T-helper 2 cell treated with Interferon-gamma antibody and Interleukin-4, amounts not matched to agents 100 ng/mL and 5 ng/mL, for 36 hours (primary cell): ENCODE measurements at places on chromosomes 6 and 20. TPM values are rescaled to one million over a fixed set of nuclear protein-coding genes. Genes with fewer than 3 reads are reported as not detected.

Gene FHL5
- total RNA-seq: not detected in 2 replicates

Gene SCUBE3
- not detected in 2 replicates for total RNA-seq

Gene KIF25
- total RNA-seq: not detected in 2 replicates

Gene SRMS
- total RNA-seq: not detected in 2 replicates

Gene GPX6
- not detected in 2 replicates for total RNA-seq

Gene MACROD2
- total RNA-seq: not detected in 2 replicates

Gene RAD21L1
- total RNA-seq: not detected in 2 replicates

Gene VSX1
- not detected in 2 replicates for total RNA-seq

Gene EDN1
- total RNA-seq: 0.07 TPM in 1 of 2 replicates, not detected in the other

Gene PDE7B
- total RNA-seq: 13.5 and 14.0 TPM in 2 replicates

Gene CAGE1
- total RNA-seq: 0.16 TPM in 1 of 2 replicates, not detected in the other

Gene E2F1
- 71.9 and 73.9 TPM in 2 replicates for total RNA-seq

Gene PTPRT
- not detected in 2 replicates for total RNA-seq

Gene NFATC2
- total RNA-seq: 62.3 and 63.6 TPM in 2 replicates

Gene HLA-F
- total RNA-seq: 285 and 293 TPM in 2 replicates

Gene HLA-DRB1
- total RNA-seq: 69.9 and 74.8 TPM in 2 replicates

Gene GRM1
- total RNA-seq: not detected in 2 replicates

Gene PNLDC1
- total RNA-seq: 0.50 and 0.93 TPM in 2 replicates

Gene TFAP2A
- 0.07 TPM in 1 of 2 replicates, not detected in the other for total RNA-seq

Gene SMLR1
- total RNA-seq: not detected in 2 replicates

Gene TREM2
- total RNA-seq: not detected in 2 replicates

Gene SNPH
- 5.2 and 5.4 TPM in 2 replicates for total RNA-seq

Gene GATA5
- not detected in 2 replicates for total RNA-seq

Gene TCP11
- total RNA-seq: not detected in 2 replicates

Gene DLL1
- total RNA-seq: 0.50 TPM in 1 of 2 replicates, not detected in the other

Gene ANGPT4
- not detected in 2 replicates for total RNA-seq

Gene PPP1R3G
- total RNA-seq: 0.02 TPM in 1 of 2 replicates, not detected in the other

Gene CCR6
- not detected in 2 replicates for total RNA-seq

Gene BPIFB2
- not detected in 2 replicates for total RNA-seq

Gene SPTLC3
- total RNA-seq: 0.73 and 0.95 TPM in 2 replicates

Gene RAET1E
- not detected in 2 replicates for total RNA-seq

Gene CCHCR1
- 37.1 and 39.2 TPM in 2 replicates for total RNA-seq

Gene MYH7B
- total RNA-seq: 0.20 TPM in 2 replicates

Gene HLA-DRB5
- total RNA-seq: 43.3 and 43.7 TPM in 2 replicates

Gene POLR1H
- total RNA-seq: 69.6 and 72.2 TPM in 2 replicates

Gene HLA-DQA1
- total RNA-seq: 20.2 and 21.5 TPM in 2 replicates

Gene TMEM244
- total RNA-seq: not detected in 2 replicates

Gene PTGIS
- 22.7 and 23.7 TPM in 2 replicates for total RNA-seq

Gene CASS4
- 5.3 and 5.5 TPM in 2 replicates for total RNA-seq

Gene GSTA1
- total RNA-seq: not detected in 2 replicates

Gene GABRR1
- not detected in 2 replicates for total RNA-seq

Gene FILIP1
- total RNA-seq: not detected in 2 replicates

Gene HDGFL1
- not detected in 2 replicates for total RNA-seq

Gene RFX6
- not detected in 2 replicates for total RNA-seq

Gene KCNK17
- not detected in 2 replicates for total RNA-seq

Gene RAET1L
- total RNA-seq: not detected in 2 replicates

Gene FNDC11
- 0.64 and 0.66 TPM in 2 replicates for total RNA-seq

Gene ACTL10
- 2.9 and 3.0 TPM in 2 replicates for total RNA-seq

Gene ETV7
- total RNA-seq: 2.7 and 3.0 TPM in 2 replicates

Gene GRM4
- total RNA-seq: not detected in 2 replicates

Gene PSORS1C2
- not detected in 2 replicates for total RNA-seq

Gene POPDC3
- not detected in 2 replicates for total RNA-seq

Gene SERPINB1
- 67.0 and 67.4 TPM in 2 replicates for total RNA-seq

Gene GTSF1L
- 0.23 TPM in 1 of 2 replicates, not detected in the other for total RNA-seq

Gene CDC40
- 25.6 and 27.2 TPM in 2 replicates for total RNA-seq

Gene ZNF831
- 6.6 and 6.8 TPM in 2 replicates for total RNA-seq

Gene SLC24A3
- total RNA-seq: not detected in 2 replicates

Gene SLC13A3
- total RNA-seq: not detected in 2 replicates

Gene LPA
- not detected in 2 replicates for total RNA-seq
